ENCODE measurements at places on chromosomes 4 and X.
A peak's percentile ranks its signal among the peaks of the same experiment; 100 is the strongest.

GRCh38 chrX:13372203-13372980 lies 52.5 kb upstream of the ATXN3L start:
- no peak for DNase-seq

DNA sequence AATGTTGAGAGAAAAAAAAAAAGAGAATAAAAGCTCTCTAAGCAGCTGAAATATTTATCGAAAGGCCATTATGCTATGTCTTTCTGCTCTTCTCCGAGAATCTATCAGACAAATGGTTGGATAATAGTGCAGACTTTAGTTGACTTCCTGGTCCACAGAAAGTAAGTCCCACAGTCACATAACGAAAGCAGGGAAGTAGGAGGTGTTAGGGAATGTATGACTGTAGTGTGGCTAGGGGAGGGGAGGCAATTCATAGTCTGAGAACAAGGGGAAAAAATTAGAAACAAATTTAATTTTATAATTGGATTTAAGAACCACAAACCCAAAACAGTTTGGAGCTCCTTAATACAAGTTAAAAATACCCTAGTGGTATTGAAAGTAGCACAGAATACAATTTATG lies 79.7 kb upstream of the VEGFC start:
- no peak for DNase-seq

DNA sequence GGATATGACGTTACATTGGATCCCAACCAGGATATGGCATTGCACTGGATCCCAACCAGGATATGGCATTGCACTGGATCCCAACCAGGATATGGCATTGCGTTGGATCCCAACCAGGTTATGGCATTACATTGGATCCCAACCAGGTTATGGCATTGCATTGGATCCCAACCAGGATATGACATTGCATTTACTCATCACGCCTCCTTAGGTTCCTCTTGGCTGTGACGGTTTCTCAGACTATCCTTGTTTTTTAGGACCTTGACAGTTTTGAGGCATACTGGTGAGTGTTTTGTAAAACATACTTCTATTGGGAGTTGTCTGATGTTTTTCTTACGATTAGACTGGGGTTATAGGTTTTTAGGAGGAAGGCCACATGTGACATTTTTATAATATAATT lies 5.4 kb upstream of the ACSL1 start:
- no peak for DNase-seq

DNA sequence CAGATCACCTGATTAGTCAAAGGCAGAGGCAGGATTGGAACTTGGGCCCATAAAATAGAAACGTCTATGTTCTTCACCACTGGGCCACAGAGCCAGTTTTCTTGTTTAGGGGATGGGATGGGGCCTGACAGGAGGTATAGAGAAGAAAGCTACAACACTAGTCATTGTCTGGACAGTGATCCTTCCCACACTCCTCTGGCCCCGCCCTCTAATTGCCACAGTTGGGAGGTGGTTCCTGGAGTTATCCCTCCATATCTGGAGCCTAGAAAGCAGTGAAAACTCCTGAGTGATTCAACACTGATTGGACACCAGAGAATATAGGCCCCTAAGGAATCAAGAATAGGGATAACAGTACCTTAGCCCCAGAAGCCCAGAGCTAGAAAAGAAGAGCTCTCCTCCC lies 22.9 kb downstream of the RASL11B start:
- no peak for DNase-seq

GRCh38 chr4:156419080-156419685 lies 465.5 kb upstream of the CTSO start:
- no peak for DNase-seq

- DNase-seq: no peak
Observed at GRCh38 chr4:21879187-21879586, 69.4 kb downstream of the KCNIP4 start.

DNA sequence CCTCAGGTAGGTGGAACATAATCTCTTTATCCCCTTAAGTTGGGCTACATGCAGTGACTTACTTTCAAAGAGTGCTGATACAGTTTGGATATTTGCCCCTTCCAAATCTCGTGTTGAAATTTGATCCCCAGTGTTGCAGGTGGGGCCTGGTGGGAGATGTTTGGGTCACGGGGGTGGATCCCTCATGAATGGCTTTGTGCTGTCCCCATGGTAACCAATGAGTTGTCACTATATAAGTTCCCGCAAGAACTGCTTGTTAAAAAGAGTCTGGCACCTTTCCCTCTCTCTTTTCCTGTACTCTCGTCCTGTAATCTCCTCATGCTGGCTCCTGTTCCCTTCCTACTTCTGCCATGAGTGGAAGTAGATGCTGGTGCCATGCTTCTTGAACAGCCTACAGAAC lies 71.3 kb downstream of the GLRA3 start:
- DNase-seq: no peak

- DNase-seq: no peak
Observed at GRCh38 chr4:107304699-107305286, 268.7 kb upstream of the DKK2 start.

GRCh38 chr4:70704215-70704930 lies 16.0 kb downstream of the UTP3 start:
- DNase-seq: peak; percentile 86

- DNase-seq: no peak
Observed at GRCh38 chr4:20017070-20017776, 234.5 kb upstream of the SLIT2 start.

- DNase-seq: no peak
Observed at GRCh38 chrX:129360175-129360574, 163.1 kb downstream of the SMARCA1 start.

- no peak for DNase-seq
Observed at GRCh38 chr4:133938061-133938460, 263.5 kb downstream of the PABPC4L start.

GRCh38 chrX:79161655-79162054 lies 17.2 kb downstream of the GPR174 start:
- DNase-seq: no peak

DNA sequence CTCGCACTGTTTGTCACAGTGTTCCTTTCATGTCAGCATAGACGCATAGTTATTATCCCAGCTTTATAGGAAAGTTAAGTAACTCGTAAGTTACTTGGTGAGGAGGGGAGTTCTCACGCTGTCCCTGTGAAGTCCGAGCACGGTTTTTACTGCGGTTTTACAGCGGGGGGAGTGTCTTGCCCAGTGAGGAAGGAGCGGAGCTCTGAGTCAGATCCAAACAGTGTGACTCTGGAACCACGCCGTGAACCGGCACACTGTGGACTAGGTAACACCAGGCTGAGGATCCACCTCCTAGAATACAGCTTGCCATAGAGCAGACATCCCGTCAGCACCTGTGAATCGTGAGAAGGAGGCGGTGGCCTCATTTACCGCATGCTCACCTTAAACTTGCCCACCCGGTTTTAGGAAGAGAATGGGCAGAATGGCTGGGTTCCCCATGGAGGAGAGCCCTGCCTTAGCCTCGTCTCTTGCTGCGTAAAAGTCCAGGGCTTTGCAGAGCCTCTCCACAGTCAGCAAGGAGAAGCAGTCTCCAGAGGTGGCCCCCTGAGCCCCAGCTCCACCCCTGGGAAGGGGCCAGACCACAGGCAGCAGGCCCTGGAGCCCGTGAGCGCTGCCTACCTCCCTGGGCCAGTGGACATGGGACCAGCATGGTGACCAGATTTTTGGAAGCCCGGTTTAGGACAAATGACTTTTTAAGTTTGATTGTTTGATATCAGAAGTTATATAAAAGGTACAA lies 40.2 kb upstream of the HGFAC start:
- no peak for DNase-seq

DNA sequence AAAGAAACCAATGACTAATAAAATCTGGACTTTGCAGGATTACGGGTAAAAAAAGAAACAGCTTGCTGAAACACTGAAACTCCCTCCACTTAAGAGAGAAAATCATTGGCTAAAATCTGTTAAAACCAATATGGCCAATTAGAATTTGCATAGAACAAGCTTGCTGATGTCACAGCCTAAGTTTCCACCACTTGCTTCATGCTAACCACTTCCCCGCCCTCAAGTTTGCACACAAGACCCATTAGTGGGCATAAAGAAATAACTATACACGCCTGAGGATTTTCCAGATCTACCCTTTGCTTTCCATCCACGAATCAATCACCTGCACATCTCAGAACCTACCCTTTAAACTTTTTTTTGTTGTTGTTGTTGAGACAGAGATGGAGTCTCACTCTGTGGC lies 42.7 kb upstream of the PHEX start:
- no peak for DNase-seq
